ENCODE measurements at places on chromosomes 2 and 18.

- peak; percentile 11 for DNase-seq
Measured at GRCh38 chr2:12050396-12050795, 304.0 kb downstream of the LPIN1 start.

GRCh38 chr2:40259900-40260299, 192.0 kb downstream of the SLC8A1 start:
- DNase-seq: no peak

GRCh38 chr2:6083136-6083535, 391.0 kb downstream of the SOX11 start:
- DNase-seq: no peak

DNA sequence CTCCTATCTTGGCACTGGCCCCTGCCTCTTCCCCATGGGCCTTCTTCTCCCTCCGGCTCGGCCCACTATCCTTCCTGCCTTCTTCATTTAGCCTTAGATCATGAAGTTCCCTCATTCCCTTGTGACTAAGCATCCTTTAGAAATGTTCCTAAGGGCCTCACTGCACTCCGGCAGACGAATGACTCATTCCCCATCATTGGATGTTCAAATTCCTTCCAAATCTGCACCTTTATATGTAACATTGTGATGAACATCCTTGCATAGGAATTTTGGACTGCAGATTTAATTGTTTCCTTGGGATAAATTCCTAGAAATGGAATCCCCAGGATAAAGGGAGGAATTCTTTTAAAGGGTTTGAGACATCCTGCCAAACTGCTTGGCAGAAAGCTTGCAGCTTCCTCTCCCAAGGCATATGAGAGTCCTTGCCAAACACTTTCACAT, 19.0 kb downstream of the CRACDL start:
- DNase-seq: peak; percentile 81
